T-cell (primary cell): ENCODE measurements at places on chromosomes 3 and 15.
A peak's percentile ranks its signal among the peaks of the same experiment; 100 is the strongest.

DNA sequence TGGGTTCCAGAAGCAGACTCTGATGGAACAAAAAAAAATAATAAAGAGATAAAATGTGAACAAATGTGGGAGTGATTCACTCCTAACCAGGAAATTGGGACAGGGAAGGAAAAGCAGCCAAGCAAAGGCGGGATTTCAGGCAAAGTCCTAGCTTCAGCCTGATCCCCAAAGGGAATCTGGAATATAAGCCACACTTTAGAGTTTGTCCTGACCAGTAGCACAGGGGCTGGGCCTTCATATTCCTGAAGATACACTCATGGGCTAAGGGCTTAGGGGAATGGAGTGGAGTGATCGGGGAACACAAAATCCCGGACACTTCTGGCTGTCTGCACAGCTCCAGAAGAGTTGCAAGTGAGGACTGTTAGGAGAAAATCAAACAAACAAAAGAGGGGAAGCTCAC lies 135.0 kb upstream of the COL8A1 start:
- no peak for DNase-seq

DNA sequence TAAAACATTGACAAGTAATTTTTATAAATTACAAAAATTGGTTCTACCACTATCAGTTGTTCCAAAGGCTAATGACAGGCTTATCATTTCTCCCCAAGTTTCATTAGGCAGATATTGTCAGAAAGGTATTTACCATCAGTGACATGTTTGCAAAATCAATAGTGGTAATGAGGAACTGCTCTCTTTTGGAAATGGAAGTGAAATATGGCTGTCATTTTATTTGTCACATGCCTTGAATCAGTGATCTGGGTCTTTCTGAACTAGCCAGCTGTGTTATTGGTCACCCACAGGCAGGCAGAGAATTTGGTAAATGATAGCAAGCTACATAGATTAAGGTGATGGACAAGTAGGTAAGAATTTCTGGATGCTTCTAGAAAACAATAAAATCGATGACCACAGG lies 268.0 kb upstream of the ARHGEF26 start:
- DNase-seq: no peak

GRCh38 chr3:31729573-31729972 lies 196.8 kb downstream of the STT3B start:
- DNase-seq: no peak

DNA sequence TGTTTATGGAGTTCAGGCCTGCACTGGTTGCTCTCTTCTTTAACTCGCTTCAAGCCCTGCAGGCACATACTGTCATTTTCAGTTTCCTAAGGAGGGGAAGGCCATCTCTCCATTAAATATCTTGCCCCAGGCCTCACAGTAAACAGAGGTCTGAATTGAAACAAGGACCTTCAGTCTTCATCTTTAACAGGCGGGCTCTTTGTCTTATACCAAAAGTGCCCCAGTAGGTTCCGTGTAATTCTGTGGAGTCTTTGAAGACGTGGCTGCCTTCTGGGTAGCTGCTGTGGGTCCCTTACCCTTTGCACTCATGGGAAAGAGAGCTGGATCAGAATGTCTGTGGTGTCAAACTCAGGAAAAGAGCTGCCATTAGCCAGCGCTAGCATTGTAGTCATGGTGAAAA lies 161.2 kb downstream of the APBA2 start:
- no peak for DNase-seq

GRCh38 chr3:24582431-24583403 lies 88.1 kb upstream of the THRB start:
- DNase-seq: no peak

GRCh38 chr15:65052956-65053355 lies 7.8 kb downstream of the SLC51B start:
- DNase-seq: no peak

- DNase-seq: no peak
Measured at GRCh38 chr15:82132096-82132495, 86.3 kb upstream of the MEX3B start.

DNA sequence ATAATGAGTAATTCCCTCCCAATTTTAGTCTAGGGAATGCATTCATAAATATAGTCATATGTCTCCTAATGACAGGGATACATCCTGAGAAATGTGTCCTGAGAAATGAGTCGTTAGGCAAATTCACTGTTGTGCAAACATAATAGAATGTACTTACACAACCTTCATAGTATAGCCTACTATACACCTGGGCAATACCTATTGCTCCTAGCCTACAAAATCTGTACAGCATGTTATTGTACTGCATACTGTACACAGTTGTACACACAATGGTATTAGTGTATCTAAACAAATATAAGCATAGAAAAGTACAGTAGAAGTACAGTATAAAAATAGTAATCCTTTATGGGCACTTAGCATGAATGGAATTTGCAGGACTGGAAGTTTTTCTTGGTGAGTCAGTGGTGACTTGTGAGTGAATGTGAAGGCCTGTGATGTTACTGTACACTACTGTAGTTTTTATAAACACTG lies 6.6 kb downstream of the DTWD1 start:
- no peak for DNase-seq

DNA sequence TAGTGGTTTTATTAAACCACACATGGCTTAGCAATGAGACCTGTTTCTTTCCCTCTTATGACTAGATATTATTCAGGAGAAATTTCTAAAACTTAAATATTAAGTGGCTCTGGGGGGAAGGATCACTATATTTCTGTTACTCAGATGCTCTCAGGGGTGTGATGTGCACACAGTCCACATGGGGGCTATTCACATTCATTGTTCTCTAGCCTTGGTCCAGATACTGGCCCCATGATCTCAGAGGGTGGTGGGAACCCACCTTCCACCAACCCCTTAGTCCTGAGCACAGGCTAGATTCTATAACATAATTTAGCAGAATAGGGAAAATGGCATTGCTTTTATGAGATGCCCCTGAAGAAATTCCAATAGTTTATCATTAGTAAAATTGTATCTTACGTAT lies 149.0 kb upstream of the ST8SIA2 start:
- no peak for DNase-seq

DNA sequence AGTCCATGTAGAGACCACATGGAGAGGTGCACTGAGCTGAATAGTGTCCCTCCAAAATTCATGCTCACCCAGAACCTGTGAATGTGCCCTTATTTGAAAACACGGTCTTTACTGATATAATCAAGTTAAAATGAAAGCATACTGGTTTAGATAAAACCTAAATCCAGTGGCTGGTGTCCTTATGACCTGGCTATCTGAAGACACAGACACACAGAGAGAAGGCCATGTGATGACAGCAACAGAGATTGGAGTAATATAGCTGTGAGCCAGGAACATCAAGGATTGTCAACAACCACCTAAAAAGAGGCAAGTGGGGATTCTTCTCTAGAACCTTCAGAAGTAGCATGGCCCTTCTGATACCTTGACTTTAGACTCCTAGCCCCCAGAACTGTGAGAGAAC lies 54.7 kb upstream of the CD47 start:
- no peak for DNase-seq

- DNase-seq: no peak
Measured at GRCh38 chr3:102113421-102114041, 264.2 kb downstream of the NFKBIZ start.

GRCh38 chr3:108602249-108602934 lies 12.9 kb downstream of the DZIP3 start:
- peak; percentile 32 for DNase-seq

GRCh38 chr15:43125100-43125661 lies 8.2 kb upstream of the TMEM62 start:
- DNase-seq: no peak

DNA sequence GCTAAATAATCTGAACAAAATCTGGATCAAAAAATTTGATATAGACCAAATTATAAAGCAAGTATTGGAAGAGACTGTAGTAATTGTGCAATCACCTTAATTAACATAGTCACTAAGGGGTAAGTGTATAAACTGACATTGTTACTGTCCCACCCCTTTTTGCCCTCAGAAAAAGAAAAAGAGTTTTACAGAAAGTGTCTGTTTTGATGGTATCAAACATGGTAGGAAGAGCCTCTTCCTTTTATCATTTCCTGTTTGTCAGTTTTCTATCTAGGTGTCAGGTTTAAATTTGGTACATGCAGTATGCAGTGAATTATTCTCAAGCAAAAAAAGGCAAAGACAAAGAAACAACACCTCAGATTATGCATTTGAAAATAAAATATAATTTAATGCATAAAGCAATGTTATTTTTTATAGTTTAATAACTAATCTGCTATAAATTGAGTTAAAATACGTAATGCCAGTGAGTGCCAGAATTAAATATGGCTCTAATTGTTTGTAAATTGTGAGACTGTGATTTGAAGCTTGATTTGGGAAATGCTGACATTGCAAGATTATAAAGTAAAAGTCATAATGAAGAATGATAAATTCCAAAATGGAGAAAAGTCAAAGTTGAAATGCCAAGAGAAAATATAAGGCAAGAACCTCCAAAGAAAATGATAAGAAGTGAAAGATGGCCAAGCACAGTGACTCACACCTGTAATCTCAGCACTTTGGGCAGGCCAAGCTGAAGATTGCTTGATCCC lies 30.3 kb upstream of the CMC1 start:
- peak; percentile 36 for DNase-seq

- no peak for DNase-seq
Measured at GRCh38 chr3:44248152-44248551, 6.5 kb downstream of the TOPAZ1 start.

DNA sequence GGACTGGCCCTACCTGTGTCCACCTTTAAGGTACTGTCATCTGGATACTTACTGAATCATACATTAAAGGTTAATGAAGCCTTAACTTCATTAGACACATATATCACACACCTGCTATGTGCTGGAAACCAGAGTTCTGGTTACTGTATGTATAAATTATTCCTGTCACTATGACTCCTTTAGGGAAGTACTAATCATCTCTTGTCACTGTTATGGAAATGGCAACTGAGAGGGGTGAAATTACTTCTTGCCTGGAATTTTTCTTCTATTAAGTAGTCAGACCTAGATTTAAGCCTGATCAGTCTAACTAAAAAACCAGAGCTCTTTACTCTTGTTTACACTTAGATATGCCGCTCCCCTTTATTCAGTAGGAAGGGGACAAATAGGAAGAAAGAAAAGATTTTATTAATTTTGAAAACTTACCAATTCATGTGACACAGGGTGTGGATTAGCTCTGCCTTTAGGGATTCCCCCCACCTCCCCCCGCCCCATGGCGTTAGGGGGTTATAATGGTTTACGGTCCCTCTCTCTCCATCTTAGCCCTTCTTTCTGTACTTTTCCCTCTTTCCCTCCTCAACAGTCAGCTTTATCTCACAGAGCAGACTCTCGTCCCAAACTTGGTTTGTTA lies 152.5 kb downstream of the KLHL25 start:
- DNase-seq: no peak

- no peak for DNase-seq
Measured at GRCh38 chr3:133840767-133841166, 35.2 kb downstream of the SRPRB start.

GRCh38 chr3:183252118-183252782 lies 803 bp upstream of the B3GNT5 start:
- DNase-seq: no peak

GRCh38 chr3:43883729-43884396 lies 193.1 kb downstream of the ABHD5 start:
- no peak for DNase-seq

- DNase-seq: no peak
Measured at GRCh38 chr3:27193056-27193455, 176.1 kb downstream of the NEK10 start.

DNA sequence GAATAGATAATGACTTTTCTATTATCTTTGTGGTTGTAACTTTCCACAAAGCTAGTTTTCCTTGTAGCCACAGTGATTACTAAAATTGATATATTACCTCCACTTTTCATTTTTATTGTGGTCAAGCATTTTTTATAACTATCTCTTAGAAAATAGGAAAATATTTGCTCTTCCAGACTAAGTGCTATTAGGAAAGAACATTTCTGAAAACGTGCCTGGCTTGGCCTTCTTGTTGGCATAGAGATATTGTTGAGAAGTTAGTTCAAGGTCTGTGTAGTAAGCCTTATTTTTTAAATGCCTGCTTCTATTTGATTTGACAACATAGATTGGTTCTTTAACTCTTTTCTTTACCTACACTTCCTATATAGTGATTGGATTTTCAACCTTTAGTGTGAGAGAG lies 101.7 kb downstream of the IL1RAP start:
- DNase-seq: no peak

GRCh38 chr3:156471431-156471830 lies 83.5 kb downstream of the SSR3 start:
- DNase-seq: no peak

- DNase-seq: no peak
Measured at GRCh38 chr3:59563072-59563605, 513.3 kb upstream of the CFAP20DC start.

DNA sequence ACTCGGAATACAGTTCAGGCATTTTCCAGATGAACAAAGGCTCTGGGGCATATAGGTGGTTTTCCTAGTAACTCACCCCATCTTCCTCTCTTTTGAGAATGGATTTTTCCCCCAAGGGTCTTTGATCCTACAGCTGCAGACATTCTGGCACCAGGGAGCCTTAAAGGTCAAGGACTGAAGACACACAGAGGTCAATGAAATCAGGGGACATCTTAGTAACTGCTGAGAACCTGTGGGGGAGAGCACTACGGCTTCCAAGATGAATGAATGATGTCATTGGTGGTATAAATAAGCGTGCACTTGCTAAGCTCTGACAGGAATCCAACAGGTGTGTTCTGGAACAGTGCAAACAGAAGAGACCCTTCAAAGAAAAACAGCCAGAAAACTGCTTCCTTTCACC lies 36.3 kb downstream of the TMEM212 start:
- no peak for DNase-seq

DNA sequence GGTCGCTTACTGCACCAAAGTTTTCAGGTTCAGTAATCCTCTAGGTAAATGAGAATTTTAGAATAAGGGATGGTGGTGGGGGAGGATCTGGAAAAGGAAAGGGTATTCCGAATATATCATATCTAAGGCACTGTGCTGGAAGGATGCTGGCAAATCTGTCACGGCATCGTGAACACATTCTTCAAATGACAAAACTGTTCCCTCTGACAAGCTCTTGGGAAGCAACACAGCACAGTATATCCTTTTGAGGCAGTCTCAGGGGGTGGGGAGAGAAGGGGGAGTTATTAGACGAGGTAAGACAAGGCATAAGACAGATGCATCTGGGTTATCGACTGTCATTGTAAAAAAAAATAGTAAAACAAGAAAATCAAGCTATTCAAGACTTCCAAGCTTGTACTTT lies 289.6 kb upstream of the LRRN1 start:
- DNase-seq: no peak

DNA sequence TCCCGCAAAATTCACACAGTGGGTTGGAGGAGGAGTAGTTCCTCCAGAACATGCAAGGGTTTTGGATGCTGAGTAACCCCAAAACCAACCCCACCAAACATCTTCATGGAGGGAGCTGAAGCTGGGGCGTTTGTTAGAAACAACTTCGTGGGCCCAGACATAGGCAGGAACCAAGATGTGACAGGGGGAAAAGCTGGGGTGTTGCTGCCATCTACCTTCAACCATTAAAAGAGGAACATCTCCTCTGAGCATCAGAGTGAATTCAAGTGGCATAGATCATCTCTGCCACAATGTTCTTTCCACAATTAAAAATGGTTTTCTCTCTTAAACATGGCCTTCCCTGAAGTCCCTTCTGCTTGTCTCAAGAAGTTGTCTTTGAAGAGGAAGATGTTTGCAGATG lies 20.5 kb downstream of the SIDT1 start:
- DNase-seq: peak; percentile 33
